ENCODE measurements at places on chromosomes 13 and 19. TPM values are rescaled to one million over a fixed set of nuclear protein-coding genes. Genes with fewer than 3 reads are reported as not detected.

DNA sequence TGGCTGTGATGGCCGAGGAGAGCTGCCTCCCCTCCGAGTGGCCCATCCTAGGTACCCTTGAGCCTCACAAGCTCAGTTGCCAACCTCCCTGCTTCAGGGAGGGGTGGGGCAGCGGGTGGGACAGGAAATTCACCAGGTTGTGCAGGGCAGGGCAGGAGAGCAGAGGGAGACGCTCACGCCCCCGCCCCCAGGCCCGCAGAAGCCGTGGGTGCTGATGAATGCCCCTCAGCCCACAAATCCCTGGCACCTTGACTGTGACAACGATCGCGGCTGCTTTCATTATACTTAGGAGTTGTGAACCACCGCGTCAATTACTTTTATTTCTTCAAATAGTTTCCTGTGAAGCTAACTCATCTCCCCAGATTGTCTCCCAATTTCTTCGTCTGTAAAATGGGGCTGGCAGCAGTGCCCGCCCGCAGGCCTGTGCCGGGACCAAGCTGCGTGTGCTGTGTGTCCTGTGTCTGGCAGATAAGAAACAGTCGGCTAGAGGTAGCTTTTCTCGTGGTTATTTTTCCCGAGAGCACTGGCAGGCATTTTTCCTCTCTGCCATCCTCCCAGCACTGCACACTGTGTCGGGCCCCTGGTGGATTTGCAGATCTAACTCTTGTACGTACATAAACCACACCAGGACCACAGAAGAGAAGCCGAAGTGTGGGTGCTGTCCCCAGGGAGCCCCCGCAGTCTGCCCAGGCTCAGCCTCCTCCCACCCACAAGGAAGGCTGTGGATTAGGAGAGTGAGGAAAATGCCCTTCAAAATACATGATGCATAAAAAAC is 7.9 kb upstream of the RASA3 start:
- peaks cover 9% of the 10 kb centered on the region for H3K4me1 ChIP-seq
- H3K27me3 ChIP-seq, result no peaks in the 10 kb centered on the region
- no peak overlapping the region for H3K27ac ChIP-seq
- no peak overlapping the region for H3K4me3 ChIP-seq
- no peak for DNase-seq

DNA sequence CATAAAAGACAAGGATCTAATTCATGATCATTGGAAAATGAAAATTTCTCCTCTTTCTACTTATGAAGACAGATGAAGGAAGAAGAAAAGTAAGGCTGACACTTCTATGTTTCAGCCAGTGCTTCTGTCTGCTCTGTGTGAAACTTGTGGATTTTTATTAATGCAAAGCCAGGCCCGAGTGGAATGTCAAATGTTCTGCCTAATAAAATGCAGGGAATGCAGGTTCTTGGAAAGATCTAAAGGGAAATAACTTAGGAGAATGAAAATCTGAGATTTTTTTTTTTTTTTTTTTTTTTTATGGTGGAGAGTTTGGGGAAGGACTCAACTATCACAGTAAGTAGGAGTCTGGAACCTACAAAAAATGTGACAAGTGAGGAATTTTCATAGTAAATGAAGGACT is 1732.3 kb upstream of the SLC10A2 start:
- DNase-seq, result no peak
- H3K36me3 ChIP-seq, result no peaks in the 10 kb centered on the region
- H3K27me3 ChIP-seq, result no peaks in the 10 kb centered on the region
- no peak overlapping the region for H3K27ac ChIP-seq
- H3K4me3 ChIP-seq, result no peak overlapping the region

- H3K36me3 ChIP-seq, result peaks cover 15% of the 10 kb centered on the region
- H3K4me3 ChIP-seq, result no peak overlapping the region
- DNase-seq, result no peak
- no peaks in the 10 kb centered on the region for H3K4me1 ChIP-seq
- H3K27ac ChIP-seq, result no peak overlapping the region
- no peaks in the 10 kb centered on the region for H3K27me3 ChIP-seq
These were observed 359.6 kb downstream of the FOXO1 start for GRCh38 chr13:40306817-40307216.

DNA sequence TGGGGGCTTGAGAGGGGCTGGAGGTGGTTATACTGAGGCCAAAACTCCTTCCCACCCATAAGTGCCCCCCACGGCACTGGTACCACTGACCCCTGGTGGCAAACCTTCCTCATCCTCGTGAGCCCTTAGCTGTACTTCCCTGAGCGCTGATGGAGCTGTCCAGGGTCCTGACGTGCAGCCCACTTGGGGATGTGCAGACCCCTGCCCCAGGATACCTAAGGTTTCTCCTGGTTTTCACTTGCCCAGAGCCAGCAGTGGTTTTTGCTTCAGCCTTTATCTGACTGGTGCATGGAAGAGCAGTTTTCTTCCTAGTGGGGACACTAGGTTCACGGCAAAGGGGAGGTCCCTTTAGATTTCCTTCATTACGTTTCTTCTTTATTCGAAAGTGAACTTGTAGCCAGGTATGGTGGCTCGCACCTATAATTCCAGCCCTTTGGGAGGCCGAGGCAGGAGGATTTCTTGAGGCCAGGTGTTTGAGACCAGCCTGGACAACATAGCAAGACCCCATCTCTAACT is 28.7 kb upstream of the KCTD15 start:
- H3K27me3 ChIP-seq, result peaks cover 39% of the 10 kb centered on the region
- H3K27ac ChIP-seq, result no peak overlapping the region

GRCh38 chr13:66137384-66137783 is 1092.8 kb downstream of the PCDH9 start:
- no peak for DNase-seq
- H3K4me3 ChIP-seq, result no peak overlapping the region
- H3K4me1 ChIP-seq, result no peaks in the 10 kb centered on the region
- H3K27ac ChIP-seq, result no peak overlapping the region
- no peaks in the 10 kb centered on the region for H3K36me3 ChIP-seq
- H3K27me3 ChIP-seq, result no peaks in the 10 kb centered on the region

DNA sequence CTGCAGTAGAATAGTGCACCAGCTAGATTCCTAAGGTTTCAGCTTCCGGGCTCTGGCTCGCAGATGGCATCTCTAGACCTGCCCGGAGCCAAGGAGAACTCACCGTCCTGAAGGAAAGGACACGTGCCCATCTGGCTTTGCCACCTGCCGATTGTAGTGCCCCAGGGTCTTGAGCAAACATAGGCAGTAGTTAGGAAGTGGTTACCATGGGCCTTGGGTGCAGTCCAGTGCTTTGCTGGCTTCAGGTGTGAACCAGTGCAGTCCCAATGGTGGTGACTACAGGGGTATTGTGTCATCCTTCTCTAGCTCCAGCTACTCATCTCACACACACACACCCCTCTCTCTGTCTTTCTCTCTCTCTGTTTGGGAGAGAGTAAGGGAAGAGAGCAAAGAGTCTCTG is 61.4 kb upstream of the TEX29 start:
- peaks cover 46% of the 10 kb centered on the region for H3K36me3 ChIP-seq
- H3K27me3 ChIP-seq, result no peaks in the 10 kb centered on the region
- no peak overlapping the region for H3K27ac ChIP-seq
- H3K4me1 ChIP-seq, result no peaks in the 10 kb centered on the region
- no peak overlapping the region for H3K4me3 ChIP-seq

DNA sequence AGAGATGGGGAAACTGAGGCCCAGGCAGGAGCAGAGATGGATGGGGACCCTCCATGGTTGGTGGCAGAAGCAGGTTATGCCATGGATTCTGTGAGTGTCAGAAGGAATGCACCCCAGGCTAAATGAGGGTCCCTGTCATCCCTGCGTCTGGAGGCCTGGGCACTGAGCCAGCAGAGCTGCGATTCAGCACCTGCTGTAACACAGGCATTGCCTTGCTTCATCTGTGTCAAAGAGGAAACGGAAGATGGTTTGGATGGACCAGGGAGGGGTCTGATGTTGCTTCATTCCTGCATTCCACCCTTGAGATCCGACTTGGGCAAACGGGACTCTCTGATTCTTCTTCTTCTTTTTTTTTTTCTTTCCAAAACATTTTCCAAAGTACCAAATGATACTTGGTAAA is 1.2 kb downstream of the C5AR1 start:
- H3K27me3 ChIP-seq, result peaks cover 30% of the 10 kb centered on the region
- H3K36me3 ChIP-seq, result no peaks in the 10 kb centered on the region
- H3K4me3 ChIP-seq, result no peak overlapping the region
- DNase-seq, result no peak

DNA sequence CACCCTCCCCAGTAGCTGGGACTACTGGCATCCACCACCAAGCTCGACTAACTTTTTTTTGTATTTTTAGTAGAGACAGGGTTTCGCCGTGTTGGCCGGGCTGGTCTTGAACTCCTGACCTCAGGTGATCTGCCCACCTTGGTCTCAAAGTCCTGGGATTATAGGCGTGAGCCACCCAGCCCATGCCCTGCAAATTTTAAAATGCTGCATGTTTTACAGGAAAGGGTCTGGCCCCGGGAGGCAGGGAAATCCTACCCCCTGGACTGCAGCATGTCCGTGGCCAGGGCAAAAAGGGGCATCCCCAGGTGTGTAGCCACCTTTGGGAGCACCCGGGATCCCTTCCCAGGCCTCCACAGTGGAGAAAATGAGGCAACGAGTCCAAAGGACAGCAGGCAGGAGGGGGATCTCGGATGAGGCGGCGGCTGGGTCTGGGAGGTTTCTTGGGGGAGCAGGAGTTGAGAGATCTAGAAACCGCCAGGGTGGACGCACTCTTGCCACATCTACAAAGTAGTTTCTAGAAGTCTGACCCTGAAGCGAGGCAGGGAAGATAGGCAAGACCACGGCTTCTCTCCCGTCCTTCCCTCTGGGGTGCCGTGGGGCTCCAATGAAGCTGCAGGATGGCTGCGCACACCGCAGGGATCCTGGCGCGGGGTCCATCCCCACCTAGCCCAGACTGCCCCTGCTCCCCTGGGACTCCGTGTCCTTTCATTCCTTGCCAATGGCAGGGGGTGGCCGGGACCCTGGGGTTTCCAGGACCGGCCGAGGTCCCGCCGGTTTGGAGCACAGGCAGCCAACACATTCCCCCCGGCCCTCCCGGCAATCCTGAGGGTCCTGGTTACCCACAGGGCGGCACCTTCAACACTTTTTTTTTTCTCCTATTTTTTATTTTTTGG is 21.3 kb upstream of the ZBTB7A start:
- no peaks in the 10 kb centered on the region for H3K27me3 ChIP-seq
- DNase-seq, result no peak
- H3K4me3 ChIP-seq, result no peak overlapping the region

The RNF126 gene
- 55.9 TPM for total RNA-seq

The TNNI3 gene
- 5.4 TPM for total RNA-seq

The PSG2 gene
- not detected for total RNA-seq

The ZNF154 gene
- total RNA-seq, result 26.2 TPM

The ZNF726 gene
- 0.37 TPM for total RNA-seq

Data from neural crest cell (in vitro differentiated cells).